ENCODE measurements at places on chromosomes 12 and 14. TPM values are rescaled to one million over a fixed set of nuclear protein-coding genes. Genes with fewer than 3 reads are reported as not detected.

GRCh38 chr14:69928111-69928523, 48.9 kb downstream of the SMOC1 start:
- DNase-seq = no peak

DNA sequence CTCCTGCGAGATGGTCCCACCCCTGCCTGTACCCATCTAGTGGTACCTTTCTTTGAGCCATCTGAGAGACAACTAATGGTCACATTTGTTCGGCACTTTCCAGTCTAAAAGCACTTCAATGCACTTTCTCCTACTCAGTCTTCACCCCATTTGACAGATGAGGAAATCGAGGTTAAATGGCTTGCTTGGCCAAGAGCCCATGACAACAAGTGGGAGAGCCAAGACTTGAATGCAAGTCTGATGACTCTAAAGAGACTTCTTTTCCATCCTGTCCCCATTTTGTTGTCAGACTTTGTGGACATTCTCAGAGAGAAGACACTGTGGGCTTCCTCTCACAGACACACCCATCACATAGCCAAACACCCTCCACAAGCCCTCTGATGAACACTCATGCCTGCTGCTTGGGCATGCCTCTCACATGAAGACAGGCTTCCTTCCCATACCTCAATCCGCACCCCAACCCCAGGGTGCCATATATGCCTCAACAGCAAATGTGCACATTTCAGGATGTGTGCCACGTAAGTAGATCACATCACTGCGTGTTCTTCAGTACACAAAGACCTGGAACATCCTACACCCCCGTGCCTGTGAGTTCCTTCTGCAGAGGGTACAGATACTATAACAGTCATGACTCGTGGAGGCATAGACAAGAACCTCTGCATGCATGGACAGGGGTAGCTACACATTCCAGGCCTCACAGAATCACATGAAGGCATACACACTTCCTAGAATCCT, 805 bp downstream of the MYH7 start:
- DNase-seq = no peak

Gene KCNK10
- not detected for total RNA-seq

DNA sequence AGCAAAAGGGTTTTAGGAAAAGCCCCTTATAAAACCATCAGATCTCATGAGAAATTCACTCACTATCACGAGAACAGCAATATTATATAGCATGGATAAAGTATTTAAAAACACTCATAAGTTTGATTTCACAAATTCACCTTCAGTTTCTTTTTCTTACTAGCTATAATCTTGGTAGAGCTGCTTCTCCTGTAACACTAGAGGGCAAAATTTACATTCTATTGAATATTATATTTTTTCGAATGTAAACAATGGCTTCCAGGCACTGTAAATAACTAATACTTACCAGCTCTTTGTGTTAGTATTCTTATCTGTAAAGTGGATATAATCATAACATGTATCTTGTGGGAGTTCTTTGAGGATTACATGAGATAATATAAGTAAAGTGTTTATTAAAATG, 259.6 kb downstream of the CCER1 start:
- DNase-seq = no peak

Measured in left ventricle myocardium superior (tissue), 1 donor.